Hindlimb muscle (tissue), 1 donor: ENCODE measurements at places on chromosomes 16 and 17.
A peak's percentile ranks its signal among the peaks of the same experiment; 100 is the strongest.

DNA sequence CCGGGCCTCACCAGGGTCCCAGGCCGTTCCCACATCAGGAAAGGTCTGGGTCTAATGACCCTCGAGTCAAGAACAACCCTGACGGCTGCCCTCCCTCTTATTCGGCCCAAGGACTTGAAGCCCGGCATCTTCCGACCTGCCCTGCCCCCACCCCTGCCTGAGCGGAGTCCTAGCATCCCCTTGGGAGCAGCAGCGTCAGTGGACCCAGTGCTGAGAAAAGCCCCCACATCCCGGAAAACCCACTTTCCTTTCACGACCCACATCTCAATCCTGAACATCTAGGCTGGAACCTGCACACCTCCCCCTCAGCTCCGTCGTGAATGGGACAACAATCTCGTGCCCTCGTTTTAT, 769 bp downstream of the TMEM88 start:
- no peak for DNase-seq

DNA sequence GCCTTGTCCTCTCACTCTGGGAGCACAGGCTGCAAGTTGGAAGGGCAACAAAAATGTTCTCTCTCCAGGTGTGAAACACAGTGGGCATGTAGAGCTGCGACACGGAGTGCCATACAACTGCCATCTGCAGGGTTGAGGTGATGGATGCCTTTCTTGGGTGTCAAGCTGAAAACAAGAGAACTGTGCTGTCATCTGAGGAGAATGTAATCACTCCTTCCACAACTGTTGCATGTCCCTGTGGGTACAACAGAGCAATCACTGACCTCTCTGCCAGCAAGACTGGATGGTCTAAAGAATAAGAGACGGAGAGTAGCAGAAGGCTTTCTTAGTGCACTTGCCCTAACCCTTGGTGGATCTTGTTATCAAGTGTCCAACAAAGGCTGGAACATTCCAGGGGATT, 29.2 kb downstream of the SLFN11 start:
- no peak for DNase-seq

DNA sequence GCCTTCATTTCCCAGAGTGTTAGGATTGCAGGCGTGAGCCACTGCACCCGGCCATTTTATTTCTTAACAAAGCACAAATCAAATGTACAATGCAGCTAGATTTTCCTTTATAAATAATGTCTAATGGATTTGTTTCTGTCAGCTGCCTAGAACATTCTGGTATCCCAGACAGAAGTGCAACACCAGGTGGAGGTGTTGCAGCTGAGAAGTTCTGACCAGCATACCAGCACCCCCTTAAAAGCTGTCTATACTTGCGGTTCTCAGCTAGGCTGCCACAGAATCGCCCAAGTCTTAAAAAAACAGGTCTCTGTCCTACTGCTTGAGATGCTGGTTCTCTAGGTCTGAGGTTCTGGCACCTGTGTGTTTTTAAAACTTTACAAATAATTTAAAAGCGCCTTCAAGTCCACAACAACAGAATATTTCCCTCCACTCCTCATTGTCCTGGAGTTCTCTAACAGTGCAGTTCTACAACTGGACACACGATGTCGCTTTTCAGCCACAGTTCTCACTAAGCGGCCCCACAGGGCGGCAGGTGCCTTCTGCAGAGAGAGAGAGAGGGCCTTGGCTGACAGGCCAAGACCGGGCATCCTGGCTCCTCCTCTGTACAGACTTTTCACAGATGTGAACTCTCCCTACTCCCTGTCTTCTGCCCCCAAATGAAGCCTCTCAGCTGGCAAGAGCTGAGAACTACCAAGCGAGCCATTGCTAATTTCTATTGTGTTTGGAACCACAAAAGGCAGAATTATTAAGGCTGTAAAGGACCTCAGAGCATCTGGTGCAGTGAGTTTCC, 32.6 kb upstream of the MEOX1 start:
- DNase-seq = peak; percentile 69

DNA sequence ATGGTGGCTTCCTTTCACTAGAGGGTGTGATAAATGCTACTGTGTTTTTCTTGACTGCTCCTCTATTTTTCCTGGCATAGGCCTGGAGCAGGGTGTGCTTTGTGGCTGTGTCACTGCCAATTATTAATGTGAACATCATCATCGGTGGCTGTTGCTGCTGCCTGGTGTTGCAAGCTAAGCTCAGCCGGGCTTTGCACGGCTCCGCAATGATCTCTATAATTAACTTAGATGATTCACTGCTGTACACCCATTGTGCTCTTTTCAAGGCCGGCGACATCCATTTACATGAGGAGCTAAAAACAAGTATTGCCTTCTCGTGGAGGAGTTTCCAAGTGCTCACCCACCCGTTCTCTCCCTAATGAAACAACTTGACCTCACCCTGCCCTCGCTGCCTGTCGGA, 160.1 kb upstream of the IRX3 start:
- DNase-seq = no peak

- DNase-seq = no peak
These were observed 450.3 kb downstream of the SHISA9 start for GRCh38 chr16:13351601-13352217.

GRCh38 chr17:540631-541030, 174.0 kb downstream of the VPS53 start:
- DNase-seq = no peak

DNA sequence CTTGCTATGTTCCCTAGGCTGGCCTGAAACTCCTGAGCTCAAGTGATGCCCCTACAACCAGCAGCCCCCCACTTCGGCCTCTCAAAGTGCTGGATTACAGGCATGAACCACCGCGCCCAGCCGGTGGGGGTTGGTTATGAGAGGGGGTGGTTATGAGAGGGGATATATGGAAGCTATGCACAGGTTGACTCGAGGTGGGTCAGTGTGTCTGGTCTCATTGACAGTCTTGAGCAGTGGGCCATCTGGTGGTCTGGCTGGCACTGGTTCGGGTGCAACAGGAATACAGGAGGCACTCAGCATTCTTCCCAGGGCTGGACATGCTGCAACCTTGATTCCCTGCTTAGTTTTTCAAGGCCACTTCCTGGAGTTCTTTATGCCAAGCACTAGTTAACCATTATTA, 5.6 kb upstream of the STX1B start:
- DNase-seq = no peak

GRCh38 chr17:5598457-5598856, 14.1 kb upstream of the NLRP1 start:
- no peak for DNase-seq

DNA sequence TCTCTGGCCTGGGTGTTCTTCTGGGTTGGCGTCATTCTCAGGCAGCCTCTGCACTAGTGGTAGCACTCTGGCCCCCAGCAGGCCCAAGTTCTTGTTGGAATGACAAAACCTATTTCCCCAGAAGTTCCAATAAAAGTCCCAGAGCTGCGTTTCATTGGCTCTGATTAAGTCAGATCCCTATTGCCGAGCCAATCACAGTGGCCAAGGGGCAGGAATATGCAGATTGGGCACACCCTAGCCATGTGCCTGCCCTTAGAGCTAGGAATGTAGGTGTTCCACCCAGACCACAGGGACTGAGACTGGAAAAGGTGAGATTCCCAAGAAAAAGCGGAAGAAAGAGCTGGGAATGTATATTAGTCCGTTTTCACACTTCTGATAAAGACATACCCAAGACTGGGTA, 44.9 kb upstream of the POLR3E start:
- DNase-seq = no peak

DNA sequence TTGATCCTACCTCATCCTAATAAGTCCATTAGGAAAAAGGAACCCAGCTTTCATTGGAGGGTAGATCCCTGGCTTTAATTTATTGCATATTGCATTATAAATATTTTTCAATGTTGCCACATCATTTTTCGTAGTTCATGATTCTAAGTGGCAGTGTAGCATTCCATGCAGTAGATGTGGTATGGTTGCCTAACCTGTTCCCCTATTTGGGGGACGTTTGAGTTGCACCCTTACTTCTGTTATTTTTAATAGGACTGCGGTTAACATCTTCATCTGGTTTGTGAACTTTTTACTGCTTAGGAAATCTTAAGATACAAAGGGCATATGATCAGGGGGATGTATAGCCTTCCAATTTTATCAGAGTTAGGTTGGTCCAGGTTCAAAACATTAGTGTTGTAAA, 5.4 kb downstream of the SCPEP1 start:
- no peak for DNase-seq

GRCh38 chr17:80043963-80044362, 7.5 kb downstream of the CCDC40 start:
- DNase-seq = no peak

- DNase-seq = no peak
These were observed 7.2 kb downstream of the OR2C1 start for GRCh38 chr16:3362931-3363330.

- no peak for DNase-seq
These were observed 3.2 kb downstream of the TRIM25 start for GRCh38 chr17:56910509-56911235.

DNA sequence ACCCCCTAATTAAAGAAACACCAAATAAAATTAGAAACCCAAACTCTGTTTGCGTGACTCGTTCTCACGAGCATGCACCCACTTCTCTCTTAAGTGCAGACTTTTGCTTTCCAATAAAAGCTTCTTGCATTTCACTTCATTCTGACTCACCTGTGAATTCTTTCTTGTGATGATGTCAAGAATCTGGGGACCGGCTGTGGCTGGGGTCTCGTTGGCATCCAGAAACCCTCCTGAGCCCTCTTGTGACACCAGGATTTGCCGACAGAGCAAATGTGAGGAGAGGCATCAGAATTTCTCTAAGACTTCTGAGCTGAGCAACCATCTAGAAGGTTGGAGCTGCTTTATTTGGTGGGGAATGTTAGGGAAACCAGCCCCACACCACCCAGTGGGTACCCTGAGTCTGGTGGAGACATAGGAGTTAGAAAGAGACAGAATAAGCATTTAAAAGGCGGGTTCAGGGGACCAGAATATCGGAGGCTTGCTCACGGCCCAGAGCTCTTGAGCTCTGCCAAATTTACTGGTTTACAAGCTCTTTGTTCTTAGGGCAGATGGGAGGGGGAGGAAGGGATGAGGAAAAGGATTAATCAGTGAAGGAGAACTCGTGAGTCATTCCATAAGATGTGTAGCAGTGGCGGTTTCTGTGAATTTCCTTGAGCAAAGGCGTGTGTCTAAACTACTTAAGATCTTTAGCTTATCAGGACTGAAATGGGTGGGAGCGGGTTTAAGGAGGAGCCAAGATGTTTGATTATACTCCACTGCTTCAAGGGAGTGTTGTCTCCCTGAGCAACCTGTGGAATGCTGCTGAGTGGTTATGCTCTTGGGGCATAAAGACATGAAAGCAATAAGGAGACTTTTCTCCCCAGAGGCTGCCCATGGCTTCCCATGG, 24.2 kb upstream of the TMC5 start:
- no peak for DNase-seq

GRCh38 chr16:22898131-22898530, 84.2 kb downstream of the HS3ST2 start:
- no peak for DNase-seq

GRCh38 chr17:39822051-39822451, 42.1 kb downstream of the IKZF3 start:
- no peak for DNase-seq

- DNase-seq = peak; percentile 60
These were observed 2.0 kb upstream of the YPEL2 start for GRCh38 chr17:59329176-59330052.

DNA sequence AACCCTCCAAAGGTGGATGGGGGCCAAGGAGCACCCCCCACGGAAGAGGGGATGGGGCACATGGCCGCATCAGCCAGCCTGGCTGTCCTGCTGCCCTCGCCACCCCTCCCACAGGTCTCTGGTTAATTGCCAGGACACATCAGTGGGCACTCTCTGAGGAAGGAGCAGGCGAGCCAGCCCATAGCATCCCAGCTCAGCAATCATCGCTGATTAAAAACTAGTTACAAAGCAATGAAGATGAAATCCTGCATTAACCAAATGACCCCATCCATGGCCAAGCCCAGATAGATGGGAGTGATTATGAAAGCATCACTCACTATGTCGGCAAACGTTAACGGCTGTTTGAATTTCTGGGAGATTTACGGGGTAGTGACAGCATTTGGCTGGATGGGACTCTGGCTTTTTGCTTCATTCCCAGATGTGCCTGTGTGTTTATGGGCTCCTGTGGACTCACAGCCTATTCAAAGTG, 45.3 kb downstream of the CCDC182 start:
- peak; percentile 34 for DNase-seq

- DNase-seq = no peak
These were observed 15.6 kb upstream of the TRIM25 start for GRCh38 chr17:56929362-56929969.

DNA sequence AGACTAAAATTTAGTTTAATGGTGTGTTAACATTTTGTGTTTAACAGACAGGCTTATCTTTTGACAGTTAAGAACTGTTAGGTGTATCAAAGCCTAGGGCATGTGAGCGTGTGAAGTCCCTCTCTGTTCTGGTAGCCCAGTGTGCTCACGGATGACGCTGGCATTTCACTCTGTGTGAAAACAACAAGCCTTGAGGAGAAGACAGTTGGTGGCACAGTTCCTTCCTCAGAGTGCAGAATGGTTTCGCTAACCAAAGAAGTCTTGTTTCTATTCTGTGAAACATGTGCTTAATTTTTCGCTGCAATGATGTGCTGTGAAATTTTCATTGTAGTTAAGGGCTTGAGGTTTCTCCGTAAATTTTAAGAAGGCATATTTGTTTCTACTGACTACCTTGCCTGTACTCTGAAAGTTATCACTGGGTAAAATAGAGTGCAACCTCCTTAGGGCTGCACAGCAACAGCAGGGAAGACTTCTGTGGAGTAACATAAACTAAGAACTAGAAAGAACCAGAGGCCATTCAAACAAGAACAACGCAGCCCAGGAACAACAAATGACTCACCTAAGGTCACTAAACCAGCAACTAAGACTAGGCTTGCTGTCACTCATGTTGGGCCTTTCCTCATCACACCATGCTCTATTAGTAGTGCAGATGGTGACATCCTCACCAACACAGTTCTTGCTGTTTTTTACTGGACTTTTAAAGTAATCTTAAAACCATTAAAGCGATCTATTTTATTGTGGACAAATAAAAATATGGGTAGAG, 33.4 kb downstream of the BRD7 start:
- no peak for DNase-seq

GRCh38 chr16:80459331-80459777, 81.4 kb upstream of the DYNLRB2 start:
- DNase-seq = peak; percentile 84

- peak; percentile 92 for DNase-seq
These were observed 25.5 kb upstream of the RFFL start for GRCh38 chr17:35088881-35089585.
